ENCODE measurements at places on chromosomes 11 and 22.

- DNase-seq, result no peak
These were observed 4.3 kb upstream of the SBF2 start for GRCh38 chr11:10298342-10298741.

GRCh38 chr11:112856591-112856990 lies 104.6 kb upstream of the NCAM1 start:
- no peak for DNase-seq

DNA sequence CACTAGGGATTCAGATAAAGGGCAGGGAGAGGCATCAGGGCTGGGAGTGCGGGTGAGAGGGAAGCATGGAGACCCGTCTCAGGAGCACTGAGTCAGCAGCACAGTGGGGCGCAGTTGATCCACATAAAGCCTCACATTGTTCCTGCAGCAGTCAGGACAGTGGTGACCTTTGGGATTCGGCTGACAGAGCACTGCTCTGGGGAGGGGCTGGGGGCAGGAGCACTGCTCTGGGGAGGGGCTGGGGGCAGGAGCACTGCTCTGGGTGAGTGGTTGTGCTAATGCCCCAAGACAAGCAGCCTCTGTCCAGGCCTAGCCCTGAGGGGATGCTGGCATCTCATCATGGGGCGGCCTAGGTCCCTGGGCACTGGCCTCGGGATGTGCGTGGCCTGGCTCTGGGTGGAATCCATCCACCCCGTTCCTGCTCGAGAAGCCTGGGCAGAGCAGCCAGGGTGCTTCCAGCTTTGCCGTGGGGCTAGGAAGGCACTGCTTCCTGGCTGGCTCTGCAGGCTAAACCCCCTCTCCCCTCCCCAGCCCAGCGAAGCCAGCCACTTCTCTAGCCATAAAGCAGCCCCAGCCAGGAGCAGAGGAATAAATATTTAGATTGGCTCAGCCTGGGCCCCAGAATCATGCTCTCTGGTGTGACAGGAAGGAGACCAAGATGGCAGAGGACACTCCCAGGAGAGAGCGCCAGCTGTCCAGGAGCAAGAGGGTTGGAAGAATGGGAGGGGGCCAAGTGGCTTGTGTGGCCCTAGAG lies 7.3 kb downstream of the OAF start:
- DNase-seq, result peak; percentile 46

- no peak for DNase-seq
These were observed 37.2 kb upstream of the NAV2 start for GRCh38 chr11:19675397-19675796.

DNA sequence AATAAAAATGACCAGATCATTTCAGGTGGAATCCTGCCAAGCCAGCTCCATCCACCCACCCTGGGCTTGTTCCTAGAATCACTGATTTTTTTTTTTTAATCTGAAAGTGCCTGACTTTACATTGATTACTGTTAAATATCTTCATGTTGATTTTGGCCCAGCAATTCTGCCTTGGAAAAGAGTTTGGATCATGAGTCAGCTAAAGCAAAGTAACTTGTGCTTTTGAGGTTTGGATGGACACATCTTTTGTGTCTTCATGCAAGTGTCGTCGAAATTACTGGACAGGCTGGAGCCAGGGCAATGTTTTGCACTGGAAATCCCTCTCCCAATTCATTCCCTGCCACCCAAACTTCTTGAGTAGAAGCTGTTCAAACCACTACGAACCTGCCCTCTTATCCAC lies 164.0 kb upstream of the SYT13 start:
- DNase-seq, result no peak

- DNase-seq, result no peak
These were observed 27.3 kb upstream of the CREB3L1 start for GRCh38 chr11:46249938-46250744.

DNA sequence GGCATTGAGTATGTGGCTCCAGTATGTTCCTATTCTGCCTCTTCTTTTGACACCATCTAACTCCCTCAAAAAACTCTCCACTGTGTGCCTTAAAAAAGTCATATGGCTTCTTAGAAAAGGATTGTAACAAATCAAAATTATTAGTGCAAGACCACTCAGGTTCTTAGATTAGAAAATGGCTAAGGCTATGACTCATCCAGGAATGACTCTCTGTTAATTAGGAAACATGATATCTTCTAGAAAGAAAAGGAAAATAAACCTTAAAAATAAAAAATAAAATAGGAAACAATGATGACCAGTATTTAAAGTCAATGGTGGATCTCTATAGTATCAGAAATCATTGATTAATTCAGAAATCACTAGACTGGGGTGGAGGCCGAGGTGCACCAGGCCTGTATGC lies 21.7 kb downstream of the SLC25A17 start:
- DNase-seq, result no peak

GRCh38 chr11:95148406-95148805 lies 58.8 kb downstream of the ENDOD1 start:
- no peak for DNase-seq

GRCh38 chr11:1077417-1078119 lies 2.9 kb downstream of the MUC2 start:
- DNase-seq, result no peak

DNA sequence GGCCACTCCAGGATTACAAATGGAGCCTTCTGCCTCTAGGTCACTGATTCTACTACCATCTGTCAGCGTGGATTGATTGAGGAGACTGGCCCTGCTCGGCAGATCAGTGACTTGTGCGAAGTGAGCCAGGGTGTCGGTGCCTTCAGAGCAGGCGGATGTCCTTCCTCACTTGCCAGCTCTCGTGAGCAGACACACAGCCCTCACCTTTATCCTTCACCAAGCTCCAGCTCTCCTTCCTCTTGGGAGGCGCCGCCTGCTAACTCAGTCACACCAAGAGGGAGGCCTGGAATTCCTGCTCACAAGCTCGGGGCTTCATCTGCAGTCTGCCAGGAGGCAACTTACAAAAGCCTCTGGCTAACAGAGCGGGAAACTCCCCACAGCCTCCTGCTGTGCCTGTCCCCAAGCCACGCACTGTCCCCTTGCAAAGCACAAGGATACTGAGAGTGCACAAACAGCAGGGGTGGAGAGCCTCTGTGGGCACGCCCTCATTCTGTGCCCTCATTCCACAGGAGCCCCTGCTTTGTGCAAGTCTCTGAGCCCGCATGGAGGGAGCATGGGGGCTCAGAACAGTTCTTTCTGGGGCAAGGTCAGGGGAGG lies 3.5 kb upstream of the TCF20 start:
- DNase-seq, result no peak

DNA sequence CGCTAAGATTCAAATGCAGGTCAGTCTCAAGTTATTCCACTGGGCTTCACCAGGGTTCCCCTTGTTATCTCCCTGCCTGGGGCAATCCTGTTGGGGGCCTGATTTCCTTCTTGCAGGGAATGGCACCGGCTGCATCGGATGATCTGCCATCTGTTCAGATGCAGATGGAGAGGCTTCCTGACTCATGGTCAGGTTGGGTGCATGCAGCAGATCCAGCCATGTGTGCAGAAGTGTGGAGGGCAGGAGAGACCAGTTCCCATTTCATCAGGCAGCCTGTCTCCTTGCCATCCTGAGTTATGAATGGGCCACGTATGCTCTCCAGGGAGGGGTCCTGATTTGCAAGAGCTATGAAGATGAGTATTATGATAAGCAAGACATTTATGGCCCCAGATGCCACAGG lies 161.2 kb upstream of the PLET1 start:
- DNase-seq, result no peak

- DNase-seq, result peak; percentile 77
These were observed at the start of gene ZDHHC13 for GRCh38 chr11:19116971-19117759. Gene ZDHHC13 (plus strand): TSS chr11:19117168. CDS start chr11:19117250, 82 bp downstream.

DNA sequence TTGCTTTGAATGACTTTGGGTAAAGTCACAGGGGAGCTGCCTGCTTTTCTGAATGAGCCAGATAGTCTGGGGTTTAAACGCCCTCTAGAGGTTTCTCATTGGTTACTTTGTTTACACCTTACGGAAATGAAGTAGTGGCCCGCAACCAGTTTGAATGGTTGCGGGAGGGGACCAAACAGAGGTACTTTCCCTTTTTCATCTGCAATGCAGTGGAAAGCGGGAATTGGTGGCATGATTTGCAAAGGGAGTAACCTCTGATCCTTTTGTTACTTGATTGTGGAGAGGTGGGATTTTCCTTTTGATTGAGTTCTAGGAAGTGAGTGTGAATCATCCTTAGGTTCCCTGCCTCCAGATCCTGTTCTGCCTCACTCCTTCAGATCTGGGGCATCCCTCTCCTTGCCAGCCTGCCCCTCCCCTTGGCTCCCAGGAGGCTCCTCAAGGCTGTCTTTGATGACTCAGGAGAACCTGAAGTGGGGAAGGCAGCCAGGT lies 15.9 kb upstream of the GLYATL1 start:
- DNase-seq, result no peak

- no peak for DNase-seq
These were observed 43.8 kb downstream of the TRIOBP start for GRCh38 chr22:37740455-37741311.

DNA sequence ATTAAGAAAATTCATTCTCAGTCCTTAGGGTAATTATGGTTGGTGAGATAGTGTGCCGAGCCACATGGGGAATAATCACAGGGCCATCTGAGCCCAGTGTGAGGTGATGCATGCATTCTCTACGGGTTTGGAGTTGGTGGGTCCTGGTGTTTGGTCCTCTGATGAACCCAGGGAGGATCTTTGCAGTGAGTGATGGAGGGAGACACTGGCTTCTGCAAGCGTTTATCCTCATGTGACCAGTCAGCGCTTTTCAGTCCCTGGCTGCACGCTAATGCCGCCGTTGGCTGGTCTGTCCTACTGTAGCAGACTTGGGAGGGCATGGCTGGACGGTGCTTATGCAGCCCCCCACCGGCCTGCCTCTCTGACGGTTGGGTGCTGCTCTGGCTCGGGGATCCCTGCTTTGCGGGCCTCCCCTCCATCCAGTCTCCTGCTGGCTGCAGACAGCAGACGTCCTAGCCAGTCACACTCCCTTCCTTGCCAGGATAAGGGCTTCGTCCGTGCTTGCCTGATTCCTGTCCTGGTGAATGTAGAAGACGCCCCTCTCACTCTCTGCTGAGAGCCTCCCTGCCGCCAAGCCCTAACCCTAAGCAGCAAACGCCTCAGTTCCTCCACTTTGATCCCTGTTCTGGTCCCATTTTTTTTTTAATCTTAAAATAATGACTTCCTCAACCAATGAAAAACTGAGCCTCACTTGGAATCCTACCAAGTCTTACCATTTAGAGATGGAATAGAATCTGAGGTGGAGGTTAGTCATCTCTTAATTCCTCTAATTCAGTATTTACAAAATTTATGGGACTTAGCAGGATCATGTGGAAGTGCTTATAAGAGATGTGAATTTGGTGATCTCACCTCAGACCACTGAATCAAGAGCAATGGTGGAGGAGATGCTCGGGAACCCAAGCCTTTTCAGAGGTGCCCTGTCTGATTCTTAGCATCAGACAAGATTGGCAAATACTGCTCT lies 143.7 kb upstream of the SORL1-AS1 start:
- no peak for DNase-seq

DNA sequence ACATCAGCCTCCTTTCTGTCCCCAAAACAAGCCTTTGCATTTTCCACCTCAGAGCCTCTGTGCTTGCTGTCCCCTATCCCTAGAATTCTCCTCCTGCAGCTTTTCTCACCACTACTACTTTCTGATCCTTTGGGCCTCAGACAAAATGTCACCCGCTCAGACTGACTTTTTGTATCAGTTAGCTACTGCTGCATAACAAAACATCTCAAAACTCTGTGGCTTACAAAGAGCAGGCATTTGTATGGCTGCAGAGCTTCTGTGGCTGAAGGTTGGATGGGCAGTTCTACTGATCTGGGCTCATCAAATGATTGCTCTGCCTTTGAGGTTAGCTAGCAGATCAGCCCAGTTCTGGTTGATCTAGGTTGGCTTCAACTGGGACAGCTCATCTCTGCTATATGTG lies 248.7 kb downstream of the MN1 start:
- no peak for DNase-seq

GRCh38 chr22:44555046-44555445 lies 57.0 kb upstream of the RTL6 start:
- no peak for DNase-seq

DNA sequence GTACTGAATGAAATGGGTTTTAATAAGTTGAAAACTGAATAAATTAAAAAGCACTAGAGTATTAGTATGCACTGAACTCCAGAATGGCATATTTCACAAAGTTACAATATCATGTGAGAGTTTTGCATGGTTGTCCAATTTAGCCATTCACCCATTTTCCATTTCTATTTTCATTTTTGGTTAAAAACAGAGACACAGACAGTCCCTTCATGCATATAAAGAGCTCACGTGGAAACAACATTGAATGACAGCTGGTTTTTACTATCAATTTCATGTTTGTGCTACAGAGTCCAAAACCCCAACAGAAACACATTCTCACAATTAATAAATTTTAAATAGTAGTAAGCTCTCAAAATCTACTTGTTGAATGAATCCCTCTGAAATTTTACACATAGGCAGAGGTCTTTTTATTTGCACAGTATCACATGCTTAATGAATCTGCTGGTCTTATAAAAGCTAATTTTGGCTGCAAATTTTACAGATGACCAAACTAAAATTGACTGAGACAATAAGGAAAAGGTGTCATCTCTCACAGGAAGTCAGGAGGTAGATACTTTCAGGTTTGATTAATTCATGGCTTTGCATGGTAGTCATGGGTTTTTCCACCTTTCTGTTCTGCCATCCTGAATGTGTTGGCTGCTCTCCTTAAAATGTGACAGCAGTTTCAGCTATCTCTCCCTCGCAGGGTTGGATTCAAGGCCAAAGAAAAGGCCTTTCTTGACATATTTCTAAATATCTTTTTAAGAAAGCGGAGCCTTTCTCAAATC lies 20.6 kb upstream of the DDI1 start:
- DNase-seq, result no peak

- peak; percentile 85 for DNase-seq
These were observed 8.5 kb downstream of the MRPL16 start for GRCh38 chr11:59801981-59802638.

GRCh38 chr22:23522623-23523251 lies 57.4 kb downstream of the IGLL1 start:
- DNase-seq, result no peak

DNA sequence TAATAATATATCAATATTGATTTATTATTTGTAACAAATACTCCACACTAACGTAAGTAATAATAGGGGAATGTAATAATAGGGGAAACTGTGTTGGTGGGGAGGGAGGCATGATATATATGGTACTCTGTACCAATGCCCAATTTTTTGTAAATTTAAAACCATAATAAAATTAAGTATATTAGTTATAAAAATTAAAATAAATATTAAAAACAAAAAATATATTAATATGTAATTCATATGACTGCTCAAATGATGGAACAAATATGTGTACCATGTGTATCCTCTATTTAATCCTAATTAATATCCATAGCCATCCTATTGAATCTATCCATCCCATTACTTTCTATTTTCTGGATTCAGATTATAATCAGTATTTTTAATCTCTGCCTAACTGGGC lies 578.0 kb downstream of the KCNA4 start:
- no peak for DNase-seq

All from hippocampal formation (tissue), 2 donors.